ENCODE measurements at places on chromosomes 16 and 17.
A peak's percentile ranks its signal among the peaks of the same experiment; 100 is the strongest.

GRCh38 chr17:82845163-82845807 is 5.5 kb upstream of the ZNF750 start:
- DNase-seq: no peak

DNA sequence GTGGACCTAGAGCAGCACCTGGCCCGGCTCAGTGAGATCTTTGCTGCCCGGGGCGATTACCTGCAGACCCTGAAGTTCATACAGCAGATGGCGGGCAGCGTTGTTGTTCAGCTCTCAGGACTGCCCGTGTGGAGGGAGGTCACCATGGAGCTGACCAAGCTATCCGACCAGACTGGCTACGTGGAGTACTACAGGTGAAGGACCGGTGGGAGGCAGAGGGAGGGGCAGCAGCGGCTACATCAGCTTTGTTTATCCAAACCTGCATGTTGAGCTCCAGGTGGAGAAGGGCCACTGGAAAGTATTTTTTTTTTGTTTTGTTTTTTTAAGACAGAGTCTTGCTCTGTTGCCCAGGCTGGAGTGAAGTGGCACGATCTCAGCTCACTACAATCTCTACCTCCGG is 23.9 kb downstream of the TTYH2 start:
- no peak for DNase-seq

- DNase-seq: no peak
Measured at GRCh38 chr17:50668025-50668837, 33.5 kb downstream of the ABCC3 start.

GRCh38 chr16:89375021-89375420 is 115.3 kb downstream of the ANKRD11 start:
- no peak for DNase-seq

DNA sequence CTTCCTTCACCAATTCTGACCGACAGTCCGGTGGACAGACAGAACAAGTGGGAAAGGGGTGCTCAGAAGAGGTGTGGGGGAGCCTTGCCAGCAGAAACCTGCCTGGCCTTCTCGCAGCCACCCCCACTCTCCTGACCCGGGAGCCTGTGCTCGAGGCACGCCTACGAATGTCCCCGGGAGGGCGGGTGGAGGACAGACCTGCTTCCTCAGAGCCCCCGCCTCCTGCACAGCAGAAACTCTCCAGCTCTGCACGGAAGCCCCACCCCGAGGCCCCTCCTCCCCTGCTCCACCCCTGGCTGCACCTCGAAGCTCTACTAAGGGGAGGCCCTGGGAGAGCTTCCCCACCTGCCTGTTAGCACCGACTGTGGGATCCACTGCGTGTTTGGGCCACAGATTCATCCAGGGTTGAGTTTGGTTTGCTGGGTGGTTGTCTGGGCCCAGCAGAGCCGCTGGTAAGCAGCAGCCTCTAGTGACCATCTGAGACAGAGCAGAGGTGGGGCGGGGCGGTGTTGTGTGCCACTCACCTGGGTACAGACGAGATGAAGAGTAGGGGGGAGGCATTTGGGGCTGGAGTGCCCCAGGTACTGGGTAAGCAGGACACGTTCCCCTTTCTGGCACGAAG is 6.2 kb downstream of the TAF1C start:
- no peak for DNase-seq

- no peak for DNase-seq
Measured at GRCh38 chr17:75317671-75318070, 28.4 kb upstream of the SLC25A19 start.

- DNase-seq: no peak
Measured at GRCh38 chr16:55323637-55324271, at the start of gene IRX6. IRX6 (plus strand) TSS chr16:55324203; CDS start chr16:55325092, 889 bp downstream.

- DNase-seq: no peak
Measured at GRCh38 chr16:48318630-48319029, 66.6 kb downstream of the SIAH1 start.

- no peak for DNase-seq
Measured at GRCh38 chr16:87384162-87384874, 742 bp upstream of the FBXO31 start.

DNA sequence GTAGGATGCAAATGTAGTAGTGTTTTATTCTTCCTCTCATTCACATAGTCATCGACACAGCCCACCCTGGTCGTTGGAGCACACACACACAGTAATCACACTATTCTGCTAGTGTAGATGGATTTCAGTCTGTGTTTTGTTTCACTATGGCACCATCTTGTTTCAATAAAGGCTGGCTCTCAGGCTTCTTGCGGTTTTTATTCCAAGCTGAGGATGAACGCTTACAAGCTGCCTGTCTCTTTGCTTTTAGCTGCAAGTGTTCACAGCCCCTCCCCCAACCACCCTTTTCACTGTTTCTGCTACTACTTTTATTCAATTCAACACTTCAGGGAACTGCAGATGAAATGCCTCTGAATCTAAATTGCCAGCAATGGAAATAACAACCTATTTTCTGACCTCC is 140.9 kb upstream of the PMFBP1 start:
- no peak for DNase-seq

GRCh38 chr16:860891-861290 is 60.4 kb upstream of the GNG13 start:
- no peak for DNase-seq

DNA sequence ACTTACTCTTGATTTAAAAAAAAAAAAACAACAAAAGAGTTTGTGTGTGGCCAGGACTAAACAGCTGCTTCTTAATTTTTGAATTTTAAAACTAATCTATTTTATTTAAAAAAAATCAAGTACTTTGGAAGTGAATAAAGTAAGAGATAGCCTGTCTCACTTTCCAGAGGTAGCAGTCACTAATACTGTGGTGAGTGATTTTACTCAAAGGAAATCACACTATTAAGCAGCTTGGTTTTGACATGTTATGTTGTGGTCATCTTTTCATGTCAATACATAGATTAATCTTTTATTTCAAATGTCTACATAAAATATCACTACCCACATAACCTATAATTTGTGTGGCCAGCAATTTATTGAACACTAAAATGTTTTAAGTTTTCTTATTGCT is 102.2 kb upstream of the HLF start:
- DNase-seq: no peak

DNA sequence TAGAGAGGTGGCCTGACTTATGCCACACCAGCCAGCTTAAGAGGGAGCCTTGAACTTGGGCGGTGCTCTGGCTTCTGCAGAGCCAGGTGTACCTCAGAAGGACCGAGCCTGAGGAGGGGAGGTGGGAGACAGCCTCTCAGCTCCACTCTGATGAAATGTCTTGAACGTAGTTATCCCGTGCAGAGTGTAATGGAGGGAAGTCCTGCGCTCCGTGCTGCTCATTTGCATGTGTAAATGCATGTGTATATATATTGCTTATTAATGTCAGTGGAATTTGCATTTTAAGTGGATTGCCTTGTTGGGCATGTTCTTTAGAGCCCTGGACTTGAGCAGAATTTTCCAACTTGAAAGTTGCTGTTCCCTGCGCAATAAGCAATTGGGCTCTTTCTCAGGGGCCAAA is 264.9 kb upstream of the SDK2 start:
- DNase-seq: no peak

GRCh38 chr17:47847341-47848197 is 3.4 kb downstream of the SP6 start:
- no peak for DNase-seq

GRCh38 chr16:58127033-58127556 is 2.1 kb downstream of the CFAP20 start:
- DNase-seq: no peak

- DNase-seq: no peak
Measured at GRCh38 chr17:58371300-58371950, 19.4 kb upstream of the SUPT4H1 start.

GRCh38 chr17:59642565-59642964 is 22.9 kb downstream of the CLTC start:
- no peak for DNase-seq

- DNase-seq: no peak
Measured at GRCh38 chr17:70521821-70522256, 352.5 kb downstream of the KCNJ2 start.

- no peak for DNase-seq
Measured at GRCh38 chr17:11768106-11768505, 169.8 kb downstream of the DNAH9 start.

DNA sequence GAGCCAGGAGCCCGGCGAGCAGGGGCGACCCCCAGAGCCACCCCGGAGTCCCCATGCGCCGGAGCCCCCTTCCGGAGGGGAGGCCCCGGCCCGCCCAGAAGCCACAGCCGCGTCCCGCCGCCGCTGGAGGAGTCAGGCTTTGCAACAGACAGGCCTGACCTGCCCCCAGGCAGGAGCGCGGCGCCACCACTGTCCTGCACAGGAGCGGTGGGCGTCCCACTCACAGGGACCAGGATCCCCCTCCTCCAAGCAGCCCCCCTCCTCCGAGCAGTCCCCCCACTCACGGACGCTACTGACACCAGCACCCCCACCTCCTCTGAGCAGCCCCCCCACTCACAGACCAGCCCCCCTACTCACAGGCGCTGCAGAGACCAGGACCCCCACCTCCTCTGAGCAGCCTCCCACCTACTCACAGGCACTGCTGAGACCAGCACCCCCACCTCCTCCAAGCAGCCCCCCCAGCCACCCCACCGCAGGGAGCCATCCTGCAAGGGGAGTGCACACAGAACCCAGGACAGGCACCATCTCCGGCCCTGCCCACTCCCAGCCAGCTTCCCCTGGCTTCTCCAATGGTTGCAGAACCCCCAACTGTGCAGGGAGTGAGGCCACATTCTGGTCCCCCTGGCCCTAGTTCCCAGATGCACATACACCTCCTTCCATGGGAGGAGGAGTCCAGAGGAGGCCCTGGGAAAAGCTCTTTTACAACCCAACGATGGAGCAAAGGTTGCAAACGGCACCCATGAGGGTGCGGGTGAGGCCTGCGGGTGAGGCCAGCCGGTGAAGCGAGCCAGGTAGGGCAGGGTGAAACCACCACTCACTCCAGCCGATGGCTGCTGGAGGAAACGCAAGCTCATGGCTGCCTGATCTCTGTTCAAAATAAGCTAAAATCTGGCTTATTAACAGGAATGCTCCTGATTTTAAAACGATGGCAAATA is 69.9 kb downstream of the ABR start:
- no peak for DNase-seq

DNA sequence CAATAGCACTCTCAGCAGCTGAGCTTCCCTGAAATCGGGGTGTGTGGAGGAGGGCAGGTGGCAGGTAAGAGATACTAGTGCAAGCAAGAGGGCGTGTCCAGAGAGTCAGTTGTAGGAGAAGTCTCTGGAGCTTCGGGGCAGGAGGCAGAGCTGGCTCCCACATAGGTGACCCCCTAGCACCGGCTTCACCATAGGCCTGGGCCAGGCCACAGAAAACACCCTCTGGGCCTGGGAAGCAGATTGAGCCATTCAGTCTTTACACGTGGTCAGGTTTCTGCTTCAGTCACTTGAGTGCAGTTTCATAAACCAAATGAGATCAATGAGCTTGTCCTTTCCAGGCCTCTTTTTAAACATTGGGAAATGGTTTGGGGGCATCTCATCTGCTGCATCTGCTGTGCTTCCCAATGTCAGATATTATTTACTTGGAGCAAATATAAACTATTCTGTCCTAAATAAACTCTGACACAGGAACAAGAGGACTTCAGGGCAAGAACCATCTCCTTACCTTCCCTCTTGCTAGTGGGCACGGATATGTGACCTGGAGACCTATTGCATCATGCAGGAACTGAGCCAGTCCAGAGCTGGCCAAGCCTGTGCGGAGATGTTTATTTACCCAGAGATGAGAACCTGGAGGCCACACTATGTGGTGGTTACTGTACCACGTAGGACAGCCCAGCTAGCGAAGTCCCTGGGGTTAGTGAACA is 16.1 kb downstream of the CCR7 start:
- no peak for DNase-seq

GRCh38 chr16:13110124-13110796 is 208.9 kb downstream of the SHISA9 start:
- no peak for DNase-seq

GRCh38 chr16:87620201-87620495 is 17.8 kb downstream of the JPH3 start:
- DNase-seq: no peak

GRCh38 chr16:56606071-56606475 is 2.3 kb upstream of the MT2A start:
- DNase-seq: no peak

DNA sequence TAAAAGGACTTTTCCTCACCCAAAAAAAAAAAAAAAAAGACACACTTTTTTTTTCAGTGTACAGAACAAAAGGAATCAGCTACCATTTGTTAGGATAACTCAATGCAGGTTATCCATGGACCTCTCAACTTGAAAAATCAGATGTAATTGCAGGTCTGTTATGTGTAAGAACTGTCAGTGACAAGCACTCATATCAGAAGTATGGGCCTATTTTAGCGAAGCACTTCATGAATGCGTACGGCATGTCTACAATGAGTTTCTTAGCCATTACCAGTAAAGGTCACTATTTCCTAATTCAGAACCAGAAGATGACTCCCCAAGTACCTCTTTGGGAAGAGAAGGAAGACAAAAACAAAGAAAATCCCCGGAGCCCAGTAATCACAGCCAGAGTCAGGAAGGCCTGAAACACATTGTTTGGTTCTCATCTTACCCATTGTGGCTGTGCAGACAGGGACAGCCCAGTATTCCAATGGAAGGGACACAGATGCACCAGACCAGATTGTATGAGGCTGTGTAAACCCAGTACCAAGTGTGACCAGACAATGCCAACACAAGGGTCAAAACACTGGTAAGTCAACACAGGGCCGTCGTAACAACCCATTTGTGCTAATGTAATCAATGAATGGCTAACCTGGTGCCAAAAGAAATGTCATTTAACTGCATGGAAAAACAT is 188.0 kb downstream of the PMP22 start:
- DNase-seq: no peak

- DNase-seq: no peak
Measured at GRCh38 chr17:55693254-55694216, 29.1 kb downstream of the TMEM100 start.

GRCh38 chr17:37605813-37606505 is 3.3 kb downstream of the SYNRG start:
- DNase-seq: no peak

DNA sequence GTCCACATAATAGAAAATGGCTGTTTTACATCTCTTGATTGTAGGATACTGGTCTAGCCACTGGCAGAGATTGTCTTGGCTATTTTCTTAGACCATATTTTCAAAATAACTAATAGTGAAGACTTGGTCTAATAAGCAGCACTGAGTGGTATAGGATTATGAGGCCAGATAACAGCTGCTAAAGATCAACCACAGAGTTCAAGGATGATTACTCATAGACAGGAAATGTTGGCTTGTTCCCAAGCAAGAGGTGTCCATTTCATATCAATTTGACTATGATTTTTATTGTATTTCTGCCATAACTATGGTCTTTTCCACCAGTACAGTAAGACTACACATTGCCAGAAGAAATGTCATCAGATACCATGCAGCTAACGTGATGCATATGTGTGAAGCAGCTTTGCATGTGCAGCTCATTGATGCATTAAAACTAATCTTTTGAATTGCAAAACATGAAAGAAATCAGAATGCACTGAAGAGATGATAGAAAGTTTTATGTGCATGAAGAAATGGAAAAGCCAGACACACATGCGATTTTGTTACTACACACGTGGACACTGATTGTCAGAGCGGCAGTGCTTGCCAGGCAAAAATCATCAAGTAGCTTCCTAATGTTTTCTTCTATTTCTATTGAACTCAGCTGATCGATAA is 693.3 kb downstream of the CDH11 start:
- DNase-seq: no peak

- DNase-seq: no peak
Measured at GRCh38 chr17:66302761-66303626, 581 bp downstream of the PRKCA start.

GRCh38 chr17:28576758-28577465 is at the start of gene ALDOC:
ALDOC (minus strand) TSS chr17:28576895; CDS start chr17:28575532, 1,363 bp downstream.
- DNase-seq: peak; percentile 81
